ENCODE measurements at places on chromosomes 5 and 9.
A peak's percentile ranks its signal among the peaks of the same experiment; 100 is the strongest.

DNA sequence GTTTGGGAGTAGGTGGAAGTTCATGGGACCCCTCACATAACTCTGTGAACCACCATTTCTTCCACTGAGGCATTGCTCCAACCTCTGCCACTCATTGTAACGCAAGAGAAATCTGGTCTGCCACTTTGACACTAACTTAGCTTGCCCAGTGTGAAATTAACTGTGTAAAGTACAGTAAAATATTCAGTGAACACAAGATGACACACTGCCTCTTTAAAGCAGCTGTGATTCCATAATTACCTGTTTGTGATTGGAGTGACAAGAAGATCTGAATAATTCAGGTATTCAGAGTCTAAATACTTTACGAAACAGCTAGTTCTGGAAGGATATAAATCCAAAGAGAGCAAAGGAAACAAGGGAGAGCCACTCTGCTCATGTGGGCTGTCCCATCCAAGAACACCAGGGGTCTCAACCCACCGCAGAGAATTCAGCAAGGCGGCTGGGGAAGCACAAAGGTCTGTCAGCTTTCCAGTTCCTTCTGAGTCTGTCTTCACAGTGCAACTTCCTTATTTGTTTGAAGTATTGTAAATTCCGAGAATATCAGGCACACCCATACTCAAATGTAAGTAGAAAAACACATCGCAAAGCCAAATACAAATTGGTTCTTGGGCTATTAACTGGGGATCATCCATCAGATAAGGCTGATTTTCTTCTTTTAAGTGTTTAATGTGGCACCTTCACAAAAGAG is 86.9 kb downstream of the GNAQ start:
- no peaks in the 10 kb centered on the region for H3K36me3 ChIP-seq
- H3K27me3 ChIP-seq: peaks cover 2% of the 10 kb centered on the region
- H3K4me1 ChIP-seq: peaks cover 32% of the 10 kb centered on the region
- H3K4me3 ChIP-seq: no peak overlapping the region
- peak; percentile 49 for DNase-seq

GRCh38 chr5:84249918-84250630 is 134.6 kb downstream of the EDIL3 start:
- no peak overlapping the region for H3K4me3 ChIP-seq
- no peaks in the 10 kb centered on the region for H3K36me3 ChIP-seq
- peak; percentile 6 for DNase-seq
- H3K27me3 ChIP-seq: no peaks in the 10 kb centered on the region
- peak overlapping the region; percentile 64 for H3K27ac ChIP-seq
- H3K4me1 ChIP-seq: peaks cover 9% of the 10 kb centered on the region

- peaks cover 3% of the 10 kb centered on the region for H3K4me1 ChIP-seq
- no peak for DNase-seq
- H3K36me3 ChIP-seq: no peaks in the 10 kb centered on the region
- H3K27ac ChIP-seq: no peak overlapping the region
- no peak overlapping the region for H3K4me3 ChIP-seq
Observed at GRCh38 chr5:167226386-167226785, 1065.1 kb upstream of the WWC1 start.

- peaks cover 3% of the 10 kb centered on the region for H3K27me3 ChIP-seq
- peaks cover 2% of the 10 kb centered on the region for H3K4me1 ChIP-seq
- peaks cover 4% of the 10 kb centered on the region for H3K36me3 ChIP-seq
- H3K4me3 ChIP-seq: no peak overlapping the region
- no peak overlapping the region for H3K27ac ChIP-seq
- DNase-seq: no peak
Observed at GRCh38 chr9:128115187-128116103, 12.1 kb downstream of the PTGES2 start.

- DNase-seq: no peak
- H3K36me3 ChIP-seq: no peaks in the 10 kb centered on the region
- no peak overlapping the region for H3K4me3 ChIP-seq
- H3K4me1 ChIP-seq: peaks cover 10% of the 10 kb centered on the region
Observed at GRCh38 chr5:156640691-156641241, 209.3 kb upstream of the PPP1R2B start.

DNA sequence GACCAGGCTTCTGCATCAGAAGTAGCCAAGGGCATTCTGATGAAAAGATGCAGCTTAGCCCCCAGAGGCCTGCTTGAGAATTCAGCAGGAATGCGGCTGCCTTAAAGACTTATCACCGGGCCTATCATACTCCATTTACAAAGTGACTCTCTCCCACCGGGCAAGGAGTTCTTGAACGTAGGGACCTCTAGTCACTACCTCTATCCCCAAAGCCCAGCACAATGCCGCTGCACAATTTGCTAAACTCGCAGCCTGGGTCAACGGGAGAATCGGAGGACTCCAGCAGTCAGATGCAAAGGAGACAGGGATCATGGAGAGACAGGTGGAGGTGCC is 661 bp downstream of the PDCL start:
- H3K27ac ChIP-seq: peak overlapping the region; percentile 97
- DNase-seq: peak; percentile 21
- peaks cover 19% of the 10 kb centered on the region for H3K4me1 ChIP-seq
- peaks cover 1% of the 10 kb centered on the region for H3K27me3 ChIP-seq
- peaks cover 9% of the 10 kb centered on the region for H3K36me3 ChIP-seq
- peak overlapping the region; percentile 100 for H3K4me3 ChIP-seq

DNA sequence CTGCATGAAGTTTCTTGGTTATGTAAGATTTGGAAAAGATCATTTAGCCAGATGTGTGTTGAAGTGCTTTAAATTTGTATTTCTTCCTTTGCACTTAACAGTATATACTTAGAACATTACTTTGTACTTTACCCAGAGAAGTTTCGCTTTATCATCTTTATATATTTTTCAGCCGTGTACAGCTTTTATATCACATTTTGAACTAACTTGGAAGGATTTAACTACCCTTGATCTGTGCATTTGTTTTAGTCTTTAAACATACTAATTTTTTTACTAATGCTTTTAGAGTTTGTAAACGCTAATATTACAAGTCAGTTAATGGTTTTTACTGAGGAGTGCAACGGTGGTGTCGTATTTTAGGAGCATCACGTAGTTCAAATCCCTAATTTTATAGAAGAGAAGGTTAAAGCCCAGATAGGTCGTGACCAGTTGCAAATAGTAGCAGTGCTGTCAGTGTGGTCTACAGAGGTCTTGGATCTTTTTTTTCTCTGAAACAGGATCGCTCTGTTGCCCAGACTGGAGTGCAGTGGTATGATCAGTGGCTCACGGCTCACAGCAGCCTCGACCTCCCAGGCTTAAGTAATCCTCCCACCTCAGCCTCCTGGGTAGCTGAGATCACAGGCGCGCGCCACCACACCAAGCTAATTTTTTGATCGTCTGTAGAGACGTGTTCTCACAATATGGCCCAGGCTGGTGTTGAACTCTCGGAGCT is 2.0 kb downstream of the MATR3 start:
- H3K27me3 ChIP-seq: peaks cover 8% of the 10 kb centered on the region
- peak overlapping the region; percentile 98 for H3K4me3 ChIP-seq
- peaks cover 7% of the 10 kb centered on the region for H3K36me3 ChIP-seq
- DNase-seq: no peak
- H3K4me1 ChIP-seq: peaks cover 42% of the 10 kb centered on the region

DNA sequence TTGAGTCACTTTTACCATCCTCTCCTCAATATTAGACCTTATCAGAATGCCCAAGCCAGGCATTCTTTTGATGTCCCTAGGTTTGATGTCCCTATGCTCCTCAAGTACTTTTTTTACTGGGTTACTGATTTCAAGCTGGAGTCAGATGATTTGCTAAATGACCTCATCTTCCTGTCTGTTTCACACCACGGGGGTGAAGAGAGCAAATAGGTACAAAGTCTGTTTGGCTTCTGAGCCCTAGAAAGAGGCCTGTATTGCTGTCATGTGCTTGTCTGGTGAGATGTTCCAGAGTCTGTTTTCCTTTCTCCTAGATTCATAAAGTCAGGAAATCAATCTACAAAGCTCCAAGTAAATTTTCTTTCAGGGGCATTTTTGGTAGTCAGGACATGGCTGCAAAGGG is 12.7 kb upstream of the DAB2 start:
- peaks cover 1% of the 10 kb centered on the region for H3K27me3 ChIP-seq
- H3K4me1 ChIP-seq: peaks cover 14% of the 10 kb centered on the region
- no peak overlapping the region for H3K4me3 ChIP-seq
- no peaks in the 10 kb centered on the region for H3K36me3 ChIP-seq
- peak overlapping the region; percentile 17 for H3K27ac ChIP-seq

DNA sequence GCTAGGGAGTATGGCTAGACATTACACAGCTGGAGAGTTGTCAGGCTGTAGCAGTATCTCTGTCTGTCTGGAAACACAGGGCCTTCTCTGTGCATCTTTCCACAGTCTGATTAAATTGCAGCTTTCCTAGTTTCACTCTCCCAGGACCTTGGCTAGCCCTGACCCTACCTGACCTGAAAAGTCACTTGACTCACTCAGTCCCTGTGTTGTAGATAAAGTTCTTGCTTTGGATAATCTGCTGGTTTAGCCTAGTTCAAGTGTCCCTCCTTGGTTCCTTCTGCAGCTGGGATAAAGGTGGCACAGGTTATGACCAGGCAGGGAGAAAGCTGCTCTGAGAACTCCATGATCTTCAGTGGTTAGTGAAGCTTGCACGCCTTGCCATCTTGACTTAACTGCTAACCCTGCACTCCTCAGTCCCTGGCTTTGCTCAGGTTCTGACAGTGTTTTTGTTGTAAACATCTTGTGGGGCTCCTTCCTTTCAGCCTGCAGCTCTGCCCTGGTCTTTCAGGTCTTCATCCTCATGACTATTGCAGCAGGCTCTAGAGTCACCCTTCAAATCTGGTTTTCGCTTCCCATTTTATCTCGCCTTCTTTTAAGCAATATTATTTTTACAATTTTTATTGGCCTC is 101.0 kb downstream of the PIP5K1B start:
- peaks cover 4% of the 10 kb centered on the region for H3K27me3 ChIP-seq
- DNase-seq: no peak
- H3K4me3 ChIP-seq: no peak overlapping the region
